ENCODE measurements at places on chromosomes 11 and 22.

DNA sequence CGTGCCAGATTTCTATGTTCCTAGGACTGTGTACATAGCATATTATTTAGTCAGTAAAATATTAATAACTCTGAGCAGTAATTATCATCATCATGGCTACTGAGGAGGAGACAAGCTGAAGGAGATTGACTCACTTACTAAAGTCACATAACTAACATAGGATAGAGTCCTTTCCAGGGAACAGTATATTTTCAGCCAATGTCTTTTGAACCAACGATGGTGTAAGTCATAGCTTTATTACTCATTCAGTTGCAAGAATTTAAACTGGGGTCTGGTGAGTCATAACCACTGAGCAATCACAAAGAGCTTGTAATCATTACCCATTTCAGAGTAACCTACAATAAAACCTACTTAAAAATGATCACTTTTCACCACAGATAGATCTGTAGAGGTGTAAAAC is 1564.8 kb upstream of the TENM4 start:
- no peak for DNase-seq

DNA sequence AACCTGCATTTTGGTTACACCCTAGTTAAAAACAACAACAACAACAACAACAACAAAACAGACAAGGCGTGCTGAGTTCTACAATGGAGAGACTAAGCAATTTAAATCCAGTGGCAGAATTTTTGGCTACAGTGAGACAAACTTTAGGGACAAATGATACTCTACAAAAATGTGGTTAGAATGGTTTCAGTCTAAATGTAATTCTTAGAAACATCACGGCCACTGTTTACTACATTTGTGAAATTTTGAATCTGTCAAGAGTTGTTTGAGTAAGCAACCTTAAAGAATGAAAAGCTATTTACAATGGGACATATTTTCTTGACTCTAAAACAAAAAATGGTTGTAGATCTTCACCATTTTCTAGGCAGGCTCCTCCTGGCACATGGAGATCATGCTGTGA is 259.4 kb downstream of the SWAP70 start:
- DNase-seq: no peak

DNA sequence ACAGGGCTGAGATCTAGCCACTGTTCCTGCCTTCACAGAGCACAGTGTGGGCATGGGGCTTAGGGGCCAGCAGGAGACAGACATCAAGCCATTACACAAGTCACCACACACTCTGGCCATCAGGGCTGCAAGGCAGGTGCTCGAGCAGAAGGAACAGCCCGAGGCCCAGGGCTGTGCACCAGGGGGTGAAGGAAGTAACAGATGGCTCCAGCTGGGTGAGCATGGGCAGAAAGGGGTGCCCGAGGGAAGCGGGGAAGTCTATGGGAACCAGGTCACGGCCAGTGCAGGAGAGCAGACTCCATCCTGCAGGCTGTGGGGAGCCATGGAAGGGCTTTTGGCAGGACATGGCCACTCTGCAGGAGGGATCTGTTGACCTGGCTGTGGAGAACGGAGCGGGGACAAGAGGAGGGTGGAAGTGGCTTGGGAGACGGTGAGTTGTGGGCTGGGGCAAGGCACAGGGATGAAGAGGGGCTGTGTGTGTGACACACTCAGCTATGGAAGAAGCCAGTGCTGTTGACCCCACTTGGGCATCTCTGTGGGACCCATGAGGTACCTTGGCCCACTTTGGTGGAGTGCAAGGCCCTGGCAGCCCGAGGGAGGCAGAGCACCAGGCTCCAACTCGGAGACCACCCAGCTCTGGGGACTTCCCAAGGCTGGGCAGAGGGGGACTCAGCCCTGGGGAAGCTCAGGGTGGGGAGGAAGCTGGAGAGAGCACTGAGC is 3.6 kb downstream of the C11orf68 start:
- DNase-seq: no peak

GRCh38 chr11:129895126-129896041 is at the start of gene NFRKB:
Gene NFRKB, minus strand, starts transcription at chr11:129895578. Its CDS starts 2,729 bp downstream, at chr11:129892849.
- DNase-seq: peak; percentile 71

DNA sequence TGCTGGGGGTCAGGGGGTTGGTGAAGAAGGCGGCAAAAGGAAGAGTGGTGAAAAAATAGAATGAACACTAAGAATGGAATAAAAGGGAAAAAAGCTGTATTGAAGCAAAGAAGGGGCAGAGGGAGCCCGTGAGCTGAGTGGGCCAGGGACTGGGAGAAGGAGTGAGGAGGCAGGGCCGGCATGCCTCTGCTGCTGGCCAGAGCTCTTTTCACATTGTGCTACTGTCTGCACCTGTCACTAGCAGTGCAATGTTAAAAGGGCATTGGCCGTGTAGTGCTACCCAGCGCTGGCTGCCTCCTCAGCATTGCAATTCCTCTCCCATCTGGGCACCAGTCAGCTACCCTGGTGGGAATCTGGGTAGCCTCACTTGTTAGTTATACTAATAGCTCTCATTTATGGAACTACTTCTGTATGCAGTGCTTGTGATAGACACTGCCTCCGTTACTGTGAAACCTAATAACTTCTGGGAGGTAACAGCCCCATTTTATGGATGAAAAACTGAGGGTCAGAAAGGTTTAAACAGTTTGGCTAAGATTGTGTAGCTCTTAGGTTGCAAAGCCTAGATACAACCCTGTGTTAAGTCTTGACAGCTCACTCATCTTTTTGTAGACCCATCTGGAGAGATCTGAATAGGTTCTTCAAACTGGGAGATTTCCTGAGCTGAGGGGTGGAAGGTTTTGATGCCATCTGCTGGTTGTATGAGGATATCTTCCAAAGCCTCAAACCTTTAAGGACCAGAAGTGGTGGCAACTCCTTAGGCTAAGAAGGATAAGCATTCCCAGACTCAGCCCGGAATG is 8.5 kb downstream of the YPEL4 start:
- DNase-seq: no peak

DNA sequence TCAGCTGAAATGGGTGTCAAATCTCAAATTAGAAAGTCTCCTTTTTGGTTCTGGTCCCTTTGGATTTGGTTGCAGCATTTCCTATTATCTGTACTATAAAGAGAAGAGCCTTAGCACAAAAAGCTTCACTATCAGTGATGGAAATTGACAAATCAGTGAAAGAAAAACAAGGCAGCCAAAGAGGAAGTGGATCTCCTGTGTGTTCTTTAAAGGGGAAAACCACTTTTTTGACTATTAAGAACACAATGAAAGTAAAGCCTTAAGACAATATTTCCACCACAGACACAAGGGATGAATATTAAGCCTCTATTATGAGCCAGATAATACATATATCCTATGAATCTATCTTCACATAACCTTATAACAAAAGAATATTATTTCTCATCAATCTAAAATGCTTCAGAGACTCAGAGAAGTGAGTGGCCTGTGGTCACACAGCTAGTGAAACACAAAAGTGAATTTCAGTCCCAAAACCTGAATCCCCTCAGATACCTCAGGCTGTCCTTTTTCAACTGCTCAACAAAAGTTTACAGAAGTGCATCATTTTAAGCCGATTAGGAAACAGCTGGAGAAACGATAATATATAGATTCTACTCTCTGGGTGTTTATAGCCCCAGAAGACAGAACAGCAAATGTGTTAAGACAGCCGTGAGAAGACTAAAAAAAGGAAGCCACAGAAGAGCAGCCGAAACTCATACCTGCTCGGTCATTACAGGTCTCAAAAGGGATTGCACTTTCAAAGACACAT is 24.4 kb upstream of the FSHB start:
- no peak for DNase-seq

DNA sequence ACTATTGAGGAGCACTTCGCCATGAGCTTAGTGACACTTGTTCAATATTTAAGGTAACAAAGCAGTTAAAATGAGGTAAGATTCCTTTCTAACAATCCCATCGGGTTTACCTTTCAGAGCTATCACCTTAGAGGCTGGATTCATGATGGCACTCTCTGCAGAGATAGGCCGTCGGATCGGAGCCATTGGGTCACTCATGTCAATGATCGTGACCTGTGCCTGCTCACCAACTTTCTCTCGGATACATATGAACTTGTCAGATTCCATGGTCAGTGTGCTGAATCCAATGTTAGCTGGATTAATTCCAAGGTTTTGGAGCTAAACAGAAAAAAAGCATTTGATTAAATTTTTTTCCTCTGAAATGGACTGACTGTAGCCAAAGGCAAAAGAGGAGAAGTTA is 16.0 kb downstream of the CLTCL1 start:
- DNase-seq: no peak

DNA sequence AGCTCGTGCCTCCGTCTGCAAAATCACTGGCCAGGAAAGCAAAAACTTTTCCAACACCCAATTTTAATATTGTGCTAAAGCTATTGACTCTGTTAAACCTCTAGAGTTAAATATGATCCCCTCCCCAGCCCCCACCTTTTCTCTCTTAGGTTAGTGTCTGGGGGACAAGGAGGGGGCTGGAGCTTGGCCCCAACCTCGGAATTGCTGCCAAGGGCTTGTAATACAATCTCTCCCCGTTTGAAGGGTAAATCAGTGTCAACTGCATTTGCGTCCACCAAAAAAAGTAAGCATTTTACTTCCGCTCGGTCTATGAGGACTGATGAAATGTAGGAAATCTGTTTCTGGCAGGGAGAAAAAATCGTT is at the start of gene GAS2:
GAS2 (plus strand) TSS at position 287 of the 363 bp plus-strand sequence. CDS start 8,259 bp downstream, outside the sequence.
- no peak for DNase-seq

DNA sequence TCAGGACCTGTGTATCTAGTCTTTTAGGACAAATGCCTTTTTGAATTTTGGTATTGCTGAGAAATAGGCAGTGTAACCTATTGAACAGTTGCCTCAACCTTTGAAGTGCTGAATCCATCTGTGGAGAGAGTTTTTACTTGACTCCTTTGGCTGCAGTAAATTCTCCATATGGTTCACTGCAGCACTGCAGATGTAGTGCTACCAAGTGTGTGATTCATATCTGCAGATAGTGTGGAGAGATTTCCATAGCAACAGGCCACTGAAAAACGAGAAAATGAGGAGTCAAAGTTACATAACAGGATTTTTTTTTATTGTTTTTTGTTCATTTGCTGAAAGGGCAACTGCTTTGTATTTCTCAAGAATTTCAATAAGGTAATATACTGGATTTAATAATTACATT is 356.1 kb downstream of the RAB38 start:
- no peak for DNase-seq

- no peak for DNase-seq
Observed at GRCh38 chr22:22691716-22692701, 47.6 kb downstream of the GGTLC2 start.

- DNase-seq: no peak
Observed at GRCh38 chr11:116581349-116581748, 191.4 kb downstream of the BUD13 start.

- DNase-seq: no peak
Observed at GRCh38 chr22:48478529-48479265, 1349.0 kb downstream of the BRD1 start.

- no peak for DNase-seq
Observed at GRCh38 chr11:97445561-97445960, 1055.7 kb downstream of the JRKL start.

DNA sequence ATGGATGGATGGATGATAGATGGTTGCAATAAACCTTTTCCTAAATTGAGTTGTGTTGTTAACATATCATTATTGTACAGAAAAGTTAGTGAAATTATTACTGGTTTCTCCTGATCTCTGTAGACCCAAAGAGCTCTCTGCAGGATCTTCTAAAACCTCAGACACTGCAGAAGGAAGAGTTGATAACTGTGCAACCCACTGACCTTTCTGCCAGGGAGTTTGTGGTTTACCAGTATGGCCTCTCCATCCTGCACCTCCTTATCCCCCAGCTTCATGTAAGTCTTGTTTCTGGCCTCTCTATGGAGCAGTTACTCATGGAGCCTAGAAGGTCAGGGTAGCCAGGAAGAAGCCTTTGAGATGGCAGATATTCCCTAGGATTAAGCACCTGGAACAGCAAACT is 45.6 kb downstream of the BTG4 start:
- DNase-seq: no peak

DNA sequence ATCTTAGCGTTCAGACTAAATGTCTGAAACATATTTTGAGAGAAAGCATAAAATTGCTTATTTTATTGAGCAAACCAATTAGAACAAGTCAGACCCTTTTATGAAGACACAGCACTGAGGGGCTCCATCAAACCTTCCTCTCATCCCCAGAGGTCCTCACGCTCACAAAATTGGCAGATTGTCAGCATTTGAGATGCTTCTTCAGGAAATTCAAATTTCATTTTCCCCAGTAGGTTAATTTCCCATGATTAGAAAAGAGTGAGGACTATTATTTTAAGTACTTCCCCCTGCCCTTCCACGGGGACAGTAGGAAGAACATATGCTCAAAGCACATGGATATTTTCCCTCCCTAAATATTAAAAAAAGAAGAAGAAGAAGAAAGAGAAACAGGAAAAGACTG is 851.8 kb downstream of the BRD1 start:
- DNase-seq: no peak

GRCh38 chr11:76629116-76629852 is 41.3 kb downstream of the LRRC32 start:
- peak; percentile 80 for DNase-seq

DNA sequence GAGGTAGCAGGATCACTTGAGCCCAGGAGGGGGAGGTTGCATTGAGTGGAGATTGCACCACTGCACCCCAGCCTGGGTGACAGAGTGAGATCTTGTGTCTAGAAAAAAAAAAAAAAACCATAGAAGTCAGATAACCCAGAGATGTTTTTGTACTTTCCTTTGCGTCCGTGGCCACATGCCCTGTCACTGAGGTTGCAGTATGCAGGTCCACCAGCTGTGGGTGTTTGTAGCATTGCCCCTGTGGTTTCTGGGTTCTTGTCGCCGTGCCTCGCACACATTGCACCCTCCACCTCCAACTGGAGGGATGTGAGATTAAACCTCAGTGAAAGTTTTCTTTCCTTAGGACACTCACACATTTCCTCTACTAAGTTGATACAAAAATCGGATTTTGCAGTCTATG is 70.3 kb downstream of the TNRC6B start:
- no peak for DNase-seq

- DNase-seq: no peak
Observed at GRCh38 chr11:133181667-133182066, 350.6 kb downstream of the OPCML start.

DNA sequence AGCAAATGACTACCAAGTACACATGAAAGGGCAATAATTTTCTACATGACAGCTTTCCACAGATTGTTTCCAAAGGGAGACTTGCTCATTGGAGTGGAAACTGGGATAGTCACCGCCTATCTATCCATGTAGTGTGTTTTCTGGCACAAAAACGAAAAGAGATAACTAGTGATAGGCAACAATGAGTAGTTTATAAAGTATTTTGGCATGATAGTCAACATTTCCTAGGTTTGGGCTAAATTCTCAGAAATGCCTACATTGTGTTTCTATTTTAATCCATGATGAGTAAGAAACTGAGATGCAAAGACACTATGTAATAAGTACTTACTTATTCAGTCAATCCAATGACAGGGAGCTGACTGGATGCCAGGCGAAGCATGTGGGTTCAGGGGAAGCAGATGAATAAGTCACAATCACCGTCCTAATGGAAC is 1129.1 kb downstream of the DLG2 start:
- DNase-seq: no peak

Measured in right atrium auricular region (tissue), 2 donors.